ENCODE measurements at places on chromosomes 1 and 21.

GRCh38 chr1:173210283-173210682 is 3.2 kb upstream of the TNFSF4 start:
- no peak for DNase-seq

- DNase-seq: no peak
Observed at GRCh38 chr1:199466961-199467360, 560.5 kb upstream of the NR5A2 start.

GRCh38 chr1:10507111-10507879 is 32.5 kb downstream of the PEX14 start:
- peak; percentile 81 for DNase-seq

GRCh38 chr1:7641587-7642417 is 129.3 kb upstream of the VAMP3 start:
- no peak for DNase-seq

DNA sequence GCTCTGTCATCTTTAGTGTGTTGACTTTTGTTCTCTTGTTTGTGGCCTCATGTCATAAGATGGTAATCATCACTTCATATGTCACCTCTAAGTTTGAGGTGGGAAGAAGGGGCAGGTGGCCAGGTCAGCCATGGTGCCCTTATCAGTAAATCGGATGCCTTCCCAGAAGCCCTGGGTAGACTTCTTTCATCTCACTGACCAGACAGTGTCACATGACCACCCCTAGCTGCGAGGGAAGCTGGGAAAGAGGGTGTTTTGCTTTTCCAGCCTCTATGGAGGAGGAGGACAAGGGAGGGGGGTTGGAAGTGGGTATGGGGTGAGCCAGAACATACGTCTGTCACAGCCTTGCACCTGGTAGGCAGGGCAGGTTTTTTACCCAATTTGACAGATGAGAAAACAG is 28.6 kb downstream of the TNFRSF1B start:
- no peak for DNase-seq
